Frontal cortex (tissue), 4 donors: ENCODE measurements at places on chromosomes 4 and X. TPM values are rescaled to one million over a fixed set of nuclear protein-coding genes. Genes with fewer than 3 reads are reported as not detected.

Gene HEPH
- 3.3 TPM for total RNA-seq

Gene XPNPEP2
- under 0.01 TPM for total RNA-seq

Gene HSFX3
- not detected for total RNA-seq

Gene ADGRL3
- 302 TPM for total RNA-seq

Gene NKRF
- 15.1 TPM for total RNA-seq

Gene ERCC6L
- total RNA-seq = 0.41 TPM

Gene SHOX
- total RNA-seq = not detected
